ENCODE measurements at places on chromosomes 12 and 14.

- peak; percentile 13 for DNase-seq
These were observed 17.1 kb upstream of the BICD1 start for GRCh38 chr12:32089586-32089985.

- DNase-seq: peak; percentile 73
These were observed 11.4 kb upstream of the DNAL1 start for GRCh38 chr14:73633116-73634010.

- peak; percentile 21 for DNase-seq
These were observed 4.1 kb downstream of the TUBA1B start for GRCh38 chr12:49126852-49127763.

GRCh38 chr14:86052868-86053267 lies 522.9 kb downstream of the FLRT2 start:
- DNase-seq: no peak

GRCh38 chr12:92445253-92446082 lies 257.3 kb upstream of the PLEKHG7 start:
- no peak for DNase-seq

DNA sequence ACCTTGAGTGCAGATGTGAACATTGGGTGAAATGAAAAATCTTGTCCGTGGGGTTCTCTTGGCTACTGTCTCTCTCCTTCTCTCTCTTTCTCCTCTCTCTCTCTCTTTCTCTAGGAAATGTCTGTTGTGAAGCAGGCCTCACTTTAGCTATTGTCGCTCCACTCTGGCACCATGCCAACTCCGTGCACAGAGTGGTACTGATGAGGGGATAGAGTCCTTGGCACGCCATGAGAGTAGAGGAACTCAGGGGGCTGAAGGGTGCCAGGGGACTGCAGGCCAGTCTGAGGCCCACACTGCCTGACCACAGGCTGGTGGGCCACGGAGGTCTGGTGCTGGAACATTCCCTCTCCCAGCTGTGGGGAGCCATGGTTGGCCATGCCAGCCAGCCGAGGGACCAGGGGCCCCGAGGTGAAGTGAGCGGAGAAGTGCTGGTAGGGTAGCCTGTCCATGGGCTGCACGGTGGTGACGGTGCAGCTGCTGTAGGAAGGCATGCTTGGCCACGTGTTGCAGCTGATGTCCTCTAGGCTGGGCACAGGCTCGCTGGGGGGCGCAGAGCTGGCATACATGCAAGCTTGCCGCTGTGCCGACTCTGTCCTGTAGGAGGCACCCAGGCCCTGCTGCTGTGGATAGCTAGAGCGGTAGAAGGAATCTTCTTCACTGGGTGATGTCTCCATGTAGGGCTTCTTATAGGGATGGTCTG lies 50.4 kb downstream of the TBX5 start:
- no peak for DNase-seq

GRCh38 chr14:97369901-97370300 lies 572.7 kb downstream of the VRK1 start:
- no peak for DNase-seq

GRCh38 chr12:45648070-45648469 lies 81.4 kb upstream of the ARID2 start:
- DNase-seq: no peak

GRCh38 chr12:105419606-105420005 lies 89.1 kb downstream of the C12orf75 start:
- DNase-seq: no peak

GRCh38 chr12:99985129-99985570 lies 414 bp upstream of the ANKS1B start:
- no peak for DNase-seq

DNA sequence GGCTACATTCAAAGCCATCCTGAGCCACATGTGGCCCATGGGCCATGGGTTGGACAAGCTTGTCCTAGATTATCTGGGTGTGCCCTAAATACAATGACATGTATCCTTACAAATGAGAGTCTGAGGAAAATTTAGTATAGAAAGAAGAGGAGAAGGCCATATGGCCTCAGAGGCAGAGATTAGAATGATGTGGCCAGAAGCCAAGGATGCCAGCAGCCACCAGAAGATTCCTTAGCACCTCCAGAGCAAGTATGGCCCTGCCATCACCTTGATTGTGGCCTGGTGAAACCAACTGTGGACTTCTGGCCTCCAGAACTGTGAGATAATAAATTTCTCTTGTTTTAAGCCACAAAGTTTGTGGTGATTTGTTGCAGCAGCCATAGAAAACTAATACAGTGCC lies 436.9 kb downstream of the RGS6 start:
- DNase-seq: no peak

DNA sequence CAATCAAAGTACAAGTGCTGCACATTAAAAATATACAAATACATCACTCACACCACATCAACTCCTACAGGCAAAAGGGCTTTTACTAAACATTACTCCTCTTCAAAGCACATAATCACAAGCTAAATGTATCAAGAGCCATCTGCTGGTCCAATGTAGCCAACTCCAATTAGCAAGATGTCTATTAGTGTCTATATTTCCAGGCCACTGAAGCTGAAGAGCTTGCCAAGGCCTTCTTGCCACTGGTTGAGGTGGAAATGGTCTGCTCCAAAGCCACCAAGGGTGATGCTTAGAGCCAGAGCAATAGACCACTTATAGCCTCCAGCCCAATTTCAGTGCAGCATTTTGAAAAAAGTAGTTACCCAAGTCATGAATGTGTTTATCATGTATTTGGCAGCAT lies 54.4 kb downstream of the RASSF9 start:
- DNase-seq: no peak

GRCh38 chr14:50932156-50932555 lies 12.1 kb downstream of the PYGL start:
- peak; percentile 44 for DNase-seq

DNA sequence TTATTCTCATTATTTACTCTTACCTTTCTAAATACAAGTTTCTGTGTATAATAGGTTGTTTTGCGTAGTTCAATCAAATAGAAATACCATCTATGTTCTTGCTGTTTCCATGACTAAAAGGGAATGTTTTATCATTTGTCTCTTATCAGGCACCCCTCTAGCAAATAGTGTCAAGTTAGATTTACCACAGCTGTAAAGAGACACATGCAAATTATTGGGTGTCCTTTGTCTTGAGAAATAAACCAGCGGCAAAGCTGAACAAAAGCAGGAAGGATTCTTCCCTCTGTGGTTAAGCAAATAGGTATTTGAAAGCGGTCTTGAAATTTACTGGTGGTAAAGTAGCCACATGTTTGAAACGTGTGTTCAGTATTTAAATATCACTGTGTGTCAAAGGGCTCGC lies 405.9 kb downstream of the TMTC2 start:
- DNase-seq: no peak

GRCh38 chr14:74754157-74754556 lies 9.0 kb upstream of the YLPM1 start:
- no peak for DNase-seq

DNA sequence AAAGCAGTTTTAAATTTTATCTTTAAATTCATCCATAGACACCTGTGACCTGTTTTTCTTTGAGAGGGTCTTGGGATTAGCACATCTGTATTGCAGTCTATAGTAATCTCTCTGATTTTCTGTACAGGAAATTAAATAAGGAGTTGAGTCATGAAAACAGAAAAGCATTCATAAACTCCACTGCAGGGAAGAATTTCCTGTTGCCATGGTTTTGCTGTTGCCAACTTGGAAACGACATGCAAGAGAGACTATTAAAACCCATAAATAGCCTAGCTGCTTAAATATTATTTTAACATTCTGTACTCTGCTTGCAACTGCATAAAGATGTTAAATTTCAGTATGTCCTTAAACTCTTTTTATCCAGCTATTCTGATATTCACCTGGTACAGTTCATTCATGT lies 281.0 kb upstream of the RGS6 start:
- peak; percentile 68 for DNase-seq

GRCh38 chr12:68462803-68463202 lies 130.6 kb upstream of the MDM1 start:
- DNase-seq: no peak

DNA sequence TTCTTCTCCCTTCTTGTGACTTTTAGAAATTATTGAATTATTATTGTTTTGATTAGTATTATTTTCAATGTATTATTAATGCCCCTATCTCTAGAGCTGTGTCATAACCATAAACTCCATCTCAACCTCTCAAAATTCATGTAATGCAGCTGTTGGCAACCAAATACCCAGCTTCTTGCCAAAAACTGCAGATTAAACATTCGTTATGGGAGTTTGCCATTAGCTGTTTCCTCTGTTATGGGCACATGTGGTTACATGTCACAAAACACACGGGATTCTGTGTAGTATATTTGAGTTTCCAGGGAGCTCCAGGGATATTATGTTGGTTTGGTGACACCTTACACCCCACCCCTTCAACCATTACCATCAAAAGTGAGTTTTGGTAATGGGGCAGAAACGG lies 2.8 kb upstream of the ALX1 start:
- no peak for DNase-seq

DNA sequence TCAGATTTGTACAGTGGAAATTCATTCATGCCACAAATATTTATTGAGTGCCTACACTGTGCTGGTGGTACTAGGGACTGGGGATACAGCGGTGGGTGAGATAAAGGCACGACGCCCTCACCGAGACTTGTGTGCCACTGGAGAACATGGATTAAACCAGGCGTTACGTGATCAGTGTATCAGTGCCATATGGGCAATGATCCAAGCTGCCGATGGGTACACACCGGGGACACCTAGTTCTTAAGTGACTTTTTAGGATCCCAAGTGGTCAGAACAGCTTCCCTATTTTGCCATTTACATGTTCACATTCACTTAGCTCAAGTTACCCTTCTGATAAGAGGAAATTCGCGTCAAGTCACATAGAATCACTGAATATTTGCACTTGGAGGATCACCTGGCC lies 236.7 kb downstream of the CACNA1C start:
- no peak for DNase-seq

DNA sequence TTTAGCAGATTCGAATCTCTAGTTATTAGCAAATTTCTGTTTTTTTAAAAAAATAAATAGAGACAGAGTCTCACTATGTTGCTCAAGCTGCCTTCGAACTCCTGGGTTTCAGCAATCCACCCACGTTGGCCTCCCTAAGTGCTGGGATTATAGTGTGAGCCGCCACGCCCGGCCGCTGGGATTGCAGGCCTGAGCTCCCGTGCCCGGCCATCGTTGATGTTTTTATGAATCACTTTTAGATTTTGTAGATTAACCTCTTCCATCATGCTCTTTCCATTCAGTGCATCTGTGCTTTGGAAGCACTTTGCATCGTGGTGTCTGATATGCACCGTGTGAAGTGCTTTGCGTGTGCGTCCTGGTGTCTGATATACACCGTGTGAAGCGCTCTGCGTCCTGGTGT lies 20.9 kb downstream of the PGAM5 start:
- no peak for DNase-seq

- no peak for DNase-seq
These were observed 335.8 kb upstream of the E2F7 start for GRCh38 chr12:77401064-77401769.

DNA sequence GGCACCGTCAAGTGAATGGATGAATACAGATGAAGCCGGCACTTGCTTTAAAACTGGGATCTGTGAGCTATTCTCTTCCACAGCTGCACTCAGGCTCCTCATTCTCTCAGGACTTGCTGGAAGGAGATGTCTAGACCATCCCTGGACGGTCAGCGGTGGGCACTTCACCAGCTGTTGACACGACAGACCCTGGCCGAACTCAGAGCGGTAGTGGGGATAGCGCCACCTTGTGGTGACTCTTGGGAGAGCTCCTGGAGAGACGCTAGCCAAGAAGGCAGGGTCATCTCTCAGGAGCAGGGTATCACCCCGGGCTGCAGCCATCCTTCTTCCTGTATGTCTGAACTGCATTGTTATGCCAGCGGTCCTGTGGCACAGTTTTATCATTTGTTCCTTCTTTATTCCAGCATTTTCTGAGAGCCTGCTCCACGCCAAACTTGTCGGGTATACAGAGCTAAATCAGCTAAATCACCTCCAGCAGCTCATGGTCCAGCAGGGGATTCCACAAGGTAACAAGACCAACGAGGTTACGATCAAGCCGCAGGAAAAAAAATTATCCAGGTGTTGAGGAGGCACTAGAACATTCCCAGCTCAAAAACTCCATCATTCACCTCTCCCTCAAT lies 10.0 kb downstream of the WNT1 start:
- DNase-seq: peak; percentile 51

DNA sequence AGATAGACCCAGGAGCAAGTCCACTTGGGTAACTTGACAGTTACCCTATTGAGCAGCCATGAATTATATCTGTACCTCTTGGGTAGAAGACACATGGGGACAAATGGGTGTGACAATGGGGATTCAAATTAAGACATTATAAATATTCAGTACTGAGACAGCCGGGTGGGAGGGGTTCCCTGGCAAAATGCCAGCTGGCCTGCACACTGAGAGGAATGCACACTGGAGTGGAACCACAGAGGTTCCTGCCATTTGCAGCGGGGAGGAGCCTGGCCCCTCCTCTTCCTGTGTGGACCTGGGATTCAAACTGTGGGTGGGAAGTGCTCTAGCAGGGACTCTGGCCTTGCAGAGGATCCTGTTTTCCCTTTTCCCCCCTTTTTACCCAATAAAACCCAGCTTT lies 118.7 kb upstream of the CDKN3 start:
- peak; percentile 54 for DNase-seq

GRCh38 chr14:74220991-74221390 lies 18.3 kb upstream of the VSX2 start:
- DNase-seq: no peak

Measured in kidney tubule cell (primary cell).